ENCODE measurements at places on chromosomes 3 and 15.

DNA sequence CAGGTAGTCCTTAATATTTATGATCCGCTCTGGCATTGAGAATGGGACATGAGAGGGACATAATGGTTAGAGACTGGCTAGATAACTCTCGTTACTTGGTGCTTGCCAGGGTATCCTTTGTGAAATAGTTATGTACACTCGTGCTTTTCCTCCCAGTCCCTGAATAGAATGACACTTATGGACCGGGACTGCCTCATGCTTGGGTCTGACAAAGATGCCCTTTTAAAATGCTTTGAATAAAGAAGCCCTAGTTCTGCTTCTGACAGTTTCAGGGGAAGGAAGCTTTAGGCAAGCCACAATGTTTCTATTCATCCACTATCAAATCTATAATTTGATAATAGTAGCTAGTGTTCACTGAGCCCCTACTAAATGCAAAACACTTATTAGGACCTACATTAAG lies 29.4 kb downstream of the POLR2M start:
- no peak for DNase-seq

GRCh38 chr3:149016669-149017541 lies 25.6 kb downstream of the GYG1 start:
- DNase-seq = no peak

- DNase-seq = no peak
These were observed 614.6 kb upstream of the TBL1XR1 start for GRCh38 chr3:177811835-177812234.

- DNase-seq = peak; percentile 65
These were observed 16.6 kb upstream of the EXOG start for GRCh38 chr3:38479431-38480092.

DNA sequence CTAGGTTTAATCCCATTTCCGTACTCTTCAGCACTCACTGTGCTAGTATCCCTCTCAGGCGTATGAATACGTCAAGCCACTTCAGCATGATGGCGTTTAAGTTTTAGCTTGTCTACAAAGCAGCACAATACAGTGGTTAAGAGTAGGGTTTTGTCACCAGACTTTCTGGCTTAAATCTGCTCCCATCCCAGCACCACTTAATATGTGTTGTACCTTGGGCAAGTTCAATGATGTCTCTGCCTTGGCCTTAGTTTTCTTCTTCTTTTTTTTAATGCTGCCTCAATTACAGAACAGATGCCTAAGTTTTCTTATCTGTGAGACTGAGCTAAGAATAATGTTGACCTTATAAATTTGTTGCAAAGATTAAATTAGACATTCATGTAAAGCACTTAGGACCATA lies 152.9 kb upstream of the CTDSPL start:
- no peak for DNase-seq

DNA sequence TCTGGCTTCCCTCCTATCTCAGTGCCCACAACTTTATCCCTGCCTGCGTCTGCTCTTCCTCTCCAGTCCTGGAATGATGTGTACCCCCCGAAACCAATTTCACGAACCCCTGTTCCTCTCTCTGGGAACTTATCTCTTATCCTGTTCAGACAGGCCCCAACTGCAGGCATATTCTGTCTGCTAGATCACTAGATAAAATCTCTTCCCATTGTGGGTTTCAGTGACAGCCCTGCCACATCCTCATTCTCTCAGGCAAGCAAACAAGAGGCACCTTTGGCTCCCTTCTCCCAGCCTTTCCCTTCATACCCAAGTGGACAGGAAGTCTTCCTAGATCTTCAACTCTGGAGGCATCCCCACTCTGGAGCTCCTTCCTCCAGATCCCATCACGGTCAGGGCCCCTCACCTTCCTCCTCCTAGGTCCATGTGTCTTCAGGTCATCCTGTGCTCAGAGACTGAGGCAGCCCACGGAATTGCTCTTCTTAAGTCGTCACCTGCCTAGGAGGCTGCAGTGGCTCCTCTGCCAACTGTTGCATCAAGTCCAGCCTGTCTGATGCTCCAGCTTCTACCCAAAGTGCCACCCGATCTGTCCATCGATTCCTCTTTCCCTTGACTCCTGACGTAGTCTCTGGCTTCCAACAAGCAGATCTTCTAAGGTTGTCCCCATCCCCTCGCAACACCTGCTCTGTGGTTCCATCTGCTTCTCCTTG lies 190.8 kb downstream of the SLCO3A1 start:
- no peak for DNase-seq

DNA sequence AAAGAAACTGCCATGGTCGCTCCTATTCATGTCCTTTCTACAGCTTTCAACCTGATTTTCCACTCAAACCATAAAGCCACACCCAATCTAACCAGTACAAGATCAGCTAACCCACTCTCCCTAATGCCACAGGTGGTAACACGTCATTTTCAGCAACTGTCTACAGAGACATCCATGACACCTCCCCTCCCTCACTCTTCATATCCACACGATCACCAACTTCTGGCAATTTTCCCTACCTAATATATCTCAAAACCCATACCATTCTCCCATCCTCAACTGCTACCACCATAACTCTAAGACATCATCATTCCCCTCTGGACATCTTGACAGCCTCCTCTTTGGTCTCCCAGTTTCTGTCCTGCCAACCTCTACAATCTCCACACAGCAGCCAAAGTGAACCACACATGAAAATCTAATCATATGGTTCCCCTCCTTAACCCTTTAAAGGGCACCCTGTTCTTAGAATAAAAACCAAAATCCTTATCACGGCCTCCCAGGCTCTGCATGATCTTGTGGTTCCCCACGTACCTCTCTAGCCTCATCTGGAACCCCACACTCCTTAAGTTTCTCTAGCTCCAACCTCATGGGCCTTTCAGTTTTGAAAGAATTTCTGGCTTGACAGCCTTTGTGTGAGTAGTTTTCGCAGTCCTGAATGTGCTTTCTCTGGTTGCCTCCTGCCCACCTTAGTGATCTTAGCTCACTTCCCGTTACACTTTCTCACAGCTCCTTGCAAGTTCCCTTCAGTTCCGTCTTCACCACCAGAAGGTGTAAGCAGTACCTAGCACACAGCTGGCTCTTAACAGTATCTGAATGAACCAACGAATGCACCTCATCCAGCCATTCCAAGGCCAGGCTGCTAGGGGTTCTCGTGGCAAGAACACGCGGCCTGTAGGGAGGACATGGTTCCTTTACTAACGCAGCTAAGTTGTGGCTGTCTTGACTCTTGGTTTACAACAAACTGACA lies 33.4 kb downstream of the SPINK8 start:
- DNase-seq = no peak

GRCh38 chr15:40906991-40907802 lies 12.9 kb downstream of the VPS18 start:
- no peak for DNase-seq

DNA sequence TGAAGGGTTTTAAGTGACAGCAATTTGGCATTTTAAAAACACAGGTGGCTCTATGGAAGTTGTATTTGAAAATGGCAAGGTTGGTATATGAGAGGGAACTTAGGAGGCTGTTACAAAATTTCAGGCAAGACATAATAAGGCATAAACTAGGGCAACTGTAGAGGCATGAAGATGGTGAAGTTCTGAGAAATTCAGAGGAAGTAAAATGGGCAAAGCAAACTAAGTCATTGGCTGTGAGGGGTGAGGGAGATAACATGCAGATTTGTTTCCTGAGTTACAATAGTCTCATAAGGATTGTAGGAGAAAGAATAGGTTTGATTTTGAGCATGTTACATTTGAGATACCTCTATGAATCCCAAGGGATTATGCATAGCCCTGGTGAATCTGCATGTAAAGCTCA lies 302.9 kb upstream of the ARHGEF26 start:
- DNase-seq = no peak

DNA sequence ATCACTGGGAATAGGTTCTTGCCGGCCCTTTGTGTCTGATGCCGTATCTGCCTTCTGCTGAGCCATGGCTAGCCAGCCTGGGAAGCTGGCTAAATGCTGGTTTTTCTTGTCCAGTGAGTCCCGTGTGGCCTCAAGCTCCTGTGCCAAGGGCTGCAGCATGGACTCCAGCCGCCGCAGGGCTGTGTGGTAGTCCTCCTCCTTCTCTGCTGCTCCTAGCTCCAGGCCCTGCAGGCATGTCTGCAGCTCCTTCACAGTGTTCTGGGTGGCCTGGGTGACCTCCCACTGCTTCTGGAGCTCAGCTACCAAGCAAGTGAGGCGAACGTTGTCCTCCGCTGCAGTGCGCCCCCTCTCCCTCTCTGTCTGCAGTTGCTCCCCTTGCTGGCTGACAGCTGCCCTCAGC lies 24.9 kb downstream of the CXCR6 start:
- no peak for DNase-seq

DNA sequence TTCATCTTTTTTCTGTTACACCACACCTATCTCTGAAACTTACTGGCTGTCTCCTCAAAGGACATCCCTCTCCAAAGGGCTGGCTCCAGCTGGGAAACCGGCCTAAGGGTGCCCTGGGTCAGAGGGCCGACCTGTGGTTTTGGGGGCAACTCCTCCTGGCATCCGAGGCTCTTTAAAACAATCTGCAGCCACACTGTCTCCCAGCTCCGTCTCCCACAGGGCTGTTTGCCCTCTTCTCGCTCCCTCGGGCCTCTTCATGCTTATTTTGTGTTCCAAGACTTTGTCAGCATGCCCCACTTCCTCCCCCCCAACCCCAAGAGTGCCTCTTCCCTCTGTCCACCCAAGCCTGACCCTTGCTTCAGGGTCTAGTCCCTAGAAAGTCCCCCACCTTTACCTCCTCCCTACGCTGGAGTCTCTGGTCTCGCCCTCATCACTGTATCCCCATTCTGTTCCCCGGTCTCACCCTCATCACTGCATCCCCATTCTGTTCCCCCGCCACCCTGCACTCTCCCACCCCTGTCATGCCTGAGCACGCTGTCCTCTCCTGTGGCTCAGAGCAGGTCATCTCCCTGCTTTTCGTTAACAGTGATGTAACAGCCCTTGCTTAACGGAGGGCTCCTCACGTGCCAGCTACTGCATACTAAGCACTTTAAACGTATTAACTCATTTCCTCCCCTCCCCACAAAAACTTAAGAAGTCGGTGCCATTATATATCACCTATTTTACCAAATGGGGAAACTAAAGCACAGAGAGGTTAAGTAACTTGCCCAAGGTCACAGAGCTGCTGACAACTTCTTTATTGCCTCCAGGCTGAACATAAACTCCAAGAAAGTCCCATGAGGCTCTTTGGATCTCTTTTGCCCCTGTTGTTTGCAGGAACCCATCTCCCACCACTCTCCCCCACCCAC lies 1.1 kb upstream of the CSK start:
- DNase-seq = no peak

- no peak for DNase-seq
These were observed 138.9 kb downstream of the APBA2 start for GRCh38 chr15:29024662-29025061.

DNA sequence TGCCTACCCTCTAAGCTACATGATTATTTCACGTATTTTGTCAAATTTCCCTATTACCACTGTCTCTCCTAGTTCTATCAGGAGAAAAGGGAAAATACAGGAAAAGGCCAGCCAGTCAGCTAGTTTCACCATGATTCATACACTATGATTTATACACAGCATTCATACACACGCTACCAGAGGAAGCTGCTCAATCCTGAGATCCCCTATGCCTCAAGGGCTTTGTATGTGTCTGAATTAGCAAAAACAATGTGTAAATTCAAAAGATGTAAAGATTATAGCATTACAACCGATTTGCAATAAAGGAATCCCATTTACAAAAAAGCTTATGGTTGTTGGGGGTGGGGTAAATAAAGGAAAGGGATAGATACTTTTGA lies 3.1 kb upstream of the ACKR4 start:
- DNase-seq = no peak

- no peak for DNase-seq
These were observed at the start of gene PROK2 for GRCh38 chr3:71784914-71785531. Gene PROK2 (minus strand): TSS chr3:71785148. CDS start chr3:71785052, 96 bp downstream.

GRCh38 chr15:38053205-38053604 lies 118.8 kb downstream of the TMCO5A start:
- no peak for DNase-seq

DNA sequence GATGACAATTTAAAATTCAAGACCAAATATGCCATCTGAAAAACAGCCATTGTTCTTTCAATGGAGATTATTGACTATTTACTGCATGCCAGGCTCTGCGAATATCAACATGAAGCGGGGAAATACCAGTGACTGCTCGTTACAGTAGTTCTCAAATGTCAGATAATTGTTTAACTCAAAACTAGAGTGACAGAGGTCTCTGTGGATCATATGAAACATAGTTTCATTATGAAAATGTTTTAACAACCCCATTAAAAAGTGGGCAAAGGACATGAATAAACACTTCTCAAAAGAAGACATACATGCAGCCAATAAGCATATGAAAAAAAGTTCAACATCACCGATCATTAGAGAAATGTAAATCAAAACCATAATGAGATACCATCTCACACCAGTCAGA lies 50.0 kb upstream of the GPR149 start:
- no peak for DNase-seq

DNA sequence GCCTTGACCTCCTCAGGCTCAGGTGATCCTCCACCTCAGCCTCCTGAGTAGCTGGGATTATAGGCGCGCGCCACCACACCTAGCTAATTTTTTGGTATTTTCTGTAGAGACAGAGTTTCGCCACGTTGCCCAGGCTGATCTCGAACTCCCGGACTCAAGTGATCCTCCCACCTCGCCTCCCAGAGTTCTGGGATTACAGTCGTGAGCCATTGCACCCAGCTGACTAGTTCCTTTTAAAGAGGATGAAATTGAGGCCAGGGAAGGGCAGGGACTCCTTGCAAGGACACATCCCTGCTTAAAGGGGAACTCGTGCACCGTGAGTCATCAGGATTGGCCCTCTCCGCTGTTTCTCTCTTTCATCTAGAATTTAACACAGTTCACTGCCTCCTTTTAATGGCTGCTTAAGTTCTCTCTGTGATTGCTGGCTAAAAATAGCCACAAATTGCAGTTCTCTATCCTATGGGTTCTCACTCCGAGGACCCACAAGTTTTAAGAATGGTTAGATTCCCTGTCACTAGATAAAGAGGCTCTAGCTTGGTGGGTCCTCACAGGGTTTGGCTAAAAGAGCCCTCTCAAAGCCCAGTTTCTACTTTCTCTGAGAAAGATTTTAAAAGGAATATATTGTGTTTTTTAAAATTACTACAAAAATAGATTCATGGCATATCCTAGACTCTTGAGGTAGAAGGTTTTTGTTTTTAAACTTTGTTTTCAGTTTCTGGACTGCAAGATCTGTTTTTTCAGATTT lies 1.4 kb downstream of the CRTAP start:
- peak; percentile 74 for DNase-seq

DNA sequence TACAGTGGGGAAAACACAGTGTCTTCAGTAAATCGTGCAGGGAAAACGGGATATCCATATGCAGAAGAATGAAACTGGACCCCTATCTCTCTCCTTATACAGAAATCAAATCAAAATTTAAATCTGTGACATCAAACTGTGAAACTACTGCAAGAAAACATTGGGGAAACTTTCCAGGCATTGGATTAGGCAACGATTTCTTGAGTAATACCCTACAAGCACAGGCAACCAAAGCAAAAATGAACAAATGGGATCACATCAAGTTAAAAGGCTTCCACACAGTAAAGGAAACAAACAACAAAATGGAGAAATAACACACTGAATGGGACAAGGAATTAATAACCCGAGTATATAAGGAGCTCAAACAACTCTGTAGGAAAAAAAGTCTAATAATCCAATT lies 165.3 kb downstream of the PLCL2 start:
- DNase-seq = no peak

GRCh38 chr3:56801662-56802377 lies at the start of gene ARHGEF3:
Gene ARHGEF3 (minus strand): TSS chr3:56801949. CDS start chr3:56801798, 151 bp downstream.
- peak; percentile 82 for DNase-seq
